PC-9 (cell line): ENCODE measurements at places on chromosomes 13 and 19. TPM values are rescaled to one million over a fixed set of nuclear protein-coding genes. Genes with fewer than 3 reads are reported as not detected.

CCNE1 gene
- total RNA-seq, result 8.9 and 10.6 TPM in 2 replicates

MOB3A gene
- total RNA-seq, result 22.8 and 28.9 TPM in 2 replicates

KIRREL2 gene
- total RNA-seq, result not detected in 2 replicates

TEX26 gene
- total RNA-seq, result not detected in 2 replicates

S1PR2 gene
- 6.9 and 7.3 TPM in 2 replicates for total RNA-seq

ADGRE3 gene
- total RNA-seq, result not detected in 2 replicates

MISP3 gene
- total RNA-seq, result 6.7 and 10.5 TPM in 2 replicates

TFDP1 gene
- 84.2 and 107 TPM in 2 replicates for total RNA-seq

LRRC8E gene
- total RNA-seq, result 24.1 and 24.4 TPM in 2 replicates

DNA sequence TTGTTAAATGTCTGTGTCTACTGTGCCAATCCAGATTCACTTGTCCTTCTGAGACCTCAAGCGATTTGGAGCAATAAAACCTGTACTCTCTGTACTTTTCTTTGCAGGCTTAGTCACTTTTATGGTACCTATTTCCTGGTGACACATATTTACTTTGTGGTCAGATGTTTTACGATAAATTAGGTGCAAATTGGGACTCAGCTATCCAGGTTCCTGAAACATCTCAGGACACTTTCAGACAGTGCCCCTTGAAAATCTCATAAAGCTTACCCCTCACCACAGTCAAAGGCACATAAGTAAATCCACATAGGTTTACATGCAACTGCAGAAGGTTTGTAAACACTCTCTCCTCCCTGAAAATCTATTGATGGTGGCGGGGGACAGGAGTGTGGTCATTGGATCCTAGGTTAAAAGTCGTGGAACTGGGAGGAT is 438.8 kb downstream of the EFNB2 start:
- peak; percentile 9 for DNase-seq

DNA sequence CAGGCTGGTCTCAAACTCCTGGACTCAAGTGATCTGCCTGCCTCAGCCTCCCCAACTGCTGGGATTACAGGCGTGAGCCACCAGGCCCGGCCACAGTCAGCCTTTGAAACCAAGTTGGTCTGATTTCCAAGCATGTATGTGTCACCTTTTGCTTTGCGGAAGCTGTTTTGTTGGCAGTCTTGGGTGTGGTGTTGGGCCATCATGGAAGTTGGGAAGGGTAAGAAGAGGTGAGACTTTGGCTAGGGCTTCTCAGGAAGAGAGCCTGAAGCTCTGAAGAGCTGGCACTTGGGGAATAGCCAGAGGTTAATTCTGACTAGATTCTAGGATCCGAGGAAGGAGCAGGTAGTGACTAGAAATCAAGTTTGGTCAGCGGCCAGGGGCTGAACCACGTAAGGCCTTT is 2.8 kb downstream of the RSPH6A start:
- no peak for DNase-seq

- no peak for DNase-seq
These were observed 97.6 kb upstream of the DACH1 start for GRCh38 chr13:71964491-71965100.

DNA sequence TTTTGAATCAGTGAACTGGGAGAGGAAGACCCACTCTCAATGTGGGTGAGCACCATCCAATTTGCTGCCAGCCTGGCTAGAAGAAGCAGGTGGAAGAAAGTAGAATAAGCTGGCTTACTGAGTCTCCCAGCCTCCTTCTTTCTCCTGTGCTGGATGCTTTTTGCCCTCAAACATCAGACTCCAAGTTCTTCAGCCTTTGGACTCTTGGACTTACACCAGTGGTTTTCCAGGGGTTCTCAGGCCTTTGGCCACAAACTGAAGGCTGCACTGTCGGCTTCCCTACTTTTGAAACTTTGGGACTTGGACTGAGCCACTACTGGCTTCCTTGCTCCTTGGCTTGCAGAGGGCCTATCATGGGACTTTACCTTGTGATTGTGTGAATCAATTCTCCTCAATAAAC is 804.2 kb upstream of the SLITRK1 start:
- DNase-seq, result no peak

GRCh38 chr19:4584670-4585460 is 25.4 kb upstream of the SEMA6B start:
- no peak for DNase-seq

DNA sequence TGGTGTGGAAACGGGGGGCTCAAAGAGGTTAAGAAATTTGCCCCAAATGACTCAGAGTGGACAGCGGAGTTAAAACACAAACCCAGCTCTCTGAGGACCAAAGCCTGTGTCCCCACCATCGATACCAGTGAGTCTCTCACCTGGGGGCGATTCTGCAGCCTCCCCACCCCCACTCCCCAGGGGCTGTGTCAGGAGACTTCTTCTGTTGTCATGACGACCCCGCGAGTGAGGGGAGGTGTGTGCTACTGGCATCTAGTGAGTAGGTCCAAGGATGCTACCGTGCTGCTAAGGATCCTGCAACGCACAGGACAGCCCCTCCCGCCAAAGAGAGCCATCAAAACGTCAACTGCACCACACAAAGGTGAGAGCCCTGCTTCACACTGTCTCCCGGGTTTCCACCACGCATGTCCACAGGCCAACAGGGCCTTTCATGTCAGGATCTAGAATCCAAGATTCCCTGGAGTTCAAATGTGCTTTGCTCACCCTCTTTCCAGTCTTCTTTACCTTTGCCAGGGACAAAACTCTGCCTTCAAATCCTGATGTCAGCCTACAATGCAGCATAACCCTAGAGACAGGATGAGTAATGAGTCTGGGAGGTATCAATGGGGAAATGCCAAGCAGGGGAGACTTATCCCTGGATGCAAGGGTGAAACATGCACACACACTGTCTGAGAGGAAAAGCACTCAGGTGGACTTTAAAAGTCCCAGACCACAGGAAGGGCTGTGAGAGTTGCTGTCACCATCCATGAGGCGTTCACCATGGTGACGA is 3.9 kb downstream of the RANBP3 start:
- no peak for DNase-seq

- DNase-seq, result no peak
These were observed 45.0 kb downstream of the RASA3 start for GRCh38 chr13:114087430-114087829.

DNA sequence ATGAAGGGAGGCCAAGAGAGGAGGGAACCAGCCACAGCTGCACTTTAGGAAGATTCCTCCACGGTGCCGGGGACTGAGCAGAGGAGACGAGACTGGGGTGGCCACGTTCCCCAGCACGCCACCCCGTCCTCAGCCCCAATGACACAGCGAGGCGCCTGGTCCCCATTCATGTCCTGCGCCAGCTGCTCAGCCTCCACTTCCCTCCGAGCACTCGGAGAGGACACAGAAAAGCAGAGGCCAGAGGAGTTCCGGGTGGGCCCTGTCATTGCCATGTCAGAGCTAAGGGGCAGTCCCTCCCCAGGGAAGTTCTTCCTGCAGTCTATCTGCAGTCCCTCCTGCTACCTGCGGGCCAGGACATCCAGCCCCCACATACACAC is 53.2 kb upstream of the NFIC start:
- no peak for DNase-seq

DNA sequence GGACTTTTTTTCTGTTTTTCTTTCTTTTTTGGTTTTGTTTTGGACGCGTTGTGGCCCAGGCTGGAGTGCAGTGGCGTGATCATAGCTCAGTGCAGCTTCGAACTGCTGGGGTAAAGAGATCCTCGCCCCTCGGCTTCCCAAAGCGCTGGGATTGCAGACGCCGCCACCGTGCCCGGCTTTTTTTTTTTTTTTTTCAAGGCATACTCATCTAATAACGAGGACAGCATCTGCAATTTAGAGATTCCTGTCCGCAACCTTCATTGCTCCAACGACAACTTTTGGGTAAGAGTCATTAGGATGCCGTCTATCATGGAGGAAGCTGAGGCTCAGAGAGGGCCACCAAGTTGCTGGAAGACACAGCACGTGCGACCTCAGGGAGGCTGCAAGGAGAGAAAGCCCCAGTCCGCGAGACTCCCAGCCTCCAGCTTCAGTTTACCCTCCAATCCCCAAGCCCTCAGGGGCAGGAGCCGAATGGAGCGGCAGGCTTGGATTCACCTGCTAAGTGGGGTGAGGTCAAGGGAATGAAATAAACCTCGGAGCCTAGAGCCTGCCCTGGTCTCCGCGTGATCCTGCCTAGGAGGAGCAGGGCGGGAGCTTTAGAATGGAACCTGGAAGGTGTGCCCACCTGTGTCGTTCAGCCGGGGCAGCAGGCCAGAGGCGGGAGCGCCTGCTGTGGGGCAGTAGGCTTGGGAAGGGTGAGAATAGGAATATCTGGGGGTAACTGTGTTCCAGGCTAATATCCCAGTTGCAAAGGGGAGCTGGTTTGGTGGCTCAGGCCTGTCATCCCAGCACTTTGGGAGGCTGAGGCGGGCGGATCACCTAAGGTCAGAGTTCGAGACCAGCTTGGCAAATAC is 676 bp upstream of the POLRMT start:
- DNase-seq, result no peak

GRCh38 chr13:110455941-110456340 is 105.6 kb downstream of the RAB20 start:
- DNase-seq, result peak; percentile 78

- no peak for DNase-seq
These were observed 13.2 kb downstream of the AP3D1 start for GRCh38 chr19:2138061-2138728.

DNA sequence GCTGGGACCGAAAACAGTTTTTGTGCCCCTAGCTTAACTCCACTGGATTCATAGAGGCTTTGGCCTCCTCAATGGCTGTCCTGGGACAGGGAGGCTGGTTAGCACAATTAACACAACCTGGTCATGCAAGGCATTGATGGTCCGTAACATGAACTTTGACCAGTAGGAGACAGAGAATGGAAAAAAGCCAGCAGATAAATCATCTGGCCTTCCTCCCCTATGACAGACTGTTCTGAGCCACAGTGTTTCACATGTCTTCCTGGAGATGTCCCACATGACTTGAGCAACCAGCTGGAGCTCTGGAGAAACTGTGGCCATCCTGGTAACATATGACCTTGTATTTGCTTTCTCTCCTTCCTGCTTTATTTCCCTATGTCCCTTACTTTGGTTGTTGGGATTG is 244.2 kb downstream of the UQCRFS1 start:
- no peak for DNase-seq

DNA sequence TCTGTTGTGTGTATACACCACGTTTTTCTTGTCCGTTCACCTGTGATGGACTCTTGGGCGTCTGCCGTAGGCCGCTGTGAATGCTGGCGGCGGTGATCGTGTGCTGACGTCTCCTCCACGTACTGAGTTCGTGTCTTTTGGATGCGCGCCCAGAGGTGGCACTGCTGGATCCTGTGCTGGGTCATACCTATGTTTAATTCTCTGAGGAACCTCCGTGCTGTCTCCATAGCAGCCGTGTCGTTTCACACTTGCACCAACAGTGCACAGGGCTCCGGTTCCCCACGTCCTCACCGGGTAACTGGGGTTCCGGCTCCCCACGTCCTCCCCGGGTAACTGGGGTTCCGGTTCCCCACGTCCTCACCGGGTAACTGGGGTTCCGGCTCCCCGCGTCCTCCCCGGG is 56.2 kb downstream of the ATP11A start:
- no peak for DNase-seq

GRCh38 chr13:49356223-49356622 is 87.6 kb downstream of the CAB39L start:
- no peak for DNase-seq

- no peak for DNase-seq
These were observed 70.3 kb downstream of the FNDC3A start for GRCh38 chr13:49046002-49046401.

DNA sequence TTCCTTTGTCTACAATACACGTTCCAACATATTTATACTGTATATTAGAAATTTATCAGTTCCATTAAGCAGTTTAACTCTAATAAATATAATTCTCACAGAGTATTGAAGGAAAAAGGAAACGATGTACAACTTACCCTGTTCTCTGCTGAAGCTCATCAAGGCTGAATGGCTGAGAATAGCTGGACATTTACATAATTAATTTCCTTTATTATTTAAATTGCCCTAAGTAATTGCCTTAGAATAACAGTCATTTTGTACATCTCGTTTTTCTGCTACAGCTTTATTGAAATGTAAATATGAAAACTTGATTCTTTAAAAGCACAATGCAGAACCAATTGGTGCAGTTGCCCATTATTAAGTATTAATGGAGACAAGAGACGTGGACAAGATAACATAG is 648.3 kb upstream of the ATXN8OS start:
- DNase-seq, result no peak

DNA sequence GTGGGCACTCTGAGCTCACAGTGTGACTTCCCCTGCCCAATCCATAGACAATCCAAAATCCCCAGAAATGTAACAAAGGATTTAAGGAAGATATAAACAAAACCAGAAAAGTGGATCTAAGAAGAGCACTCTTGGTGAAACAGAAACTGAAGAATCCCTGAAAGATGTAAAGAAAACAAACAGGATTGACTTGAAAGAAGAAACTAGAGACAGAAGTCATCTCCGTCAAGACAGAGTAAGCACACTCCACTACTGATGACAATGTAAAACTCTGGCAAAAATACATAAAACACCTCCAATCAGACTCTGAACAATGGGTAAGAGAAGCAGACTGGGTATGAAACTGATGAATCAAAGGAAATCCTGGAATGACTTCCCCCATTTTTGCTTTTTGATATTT is 13.5 kb downstream of the TUBGCP3 start:
- no peak for DNase-seq
